ENCODE measurements at places on chromosomes 3 and 15. TPM values are rescaled to one million over a fixed set of nuclear protein-coding genes. Genes with fewer than 3 reads are reported as not detected.
A peak's percentile ranks its signal among the peaks of the same experiment; 100 is the strongest.

GRCh38 chr3:129598484-129598883 is 8.0 kb downstream of the PLXND1 start:
- DNase-seq, result no peak
- no peak overlapping the region for H3K4me3 ChIP-seq
- no peaks in the 10 kb centered on the region for H3K27me3 ChIP-seq
- H3K4me1 ChIP-seq, result peaks cover 37% of the 10 kb centered on the region
- peak overlapping the region; percentile 57 for H3K27ac ChIP-seq

DNA sequence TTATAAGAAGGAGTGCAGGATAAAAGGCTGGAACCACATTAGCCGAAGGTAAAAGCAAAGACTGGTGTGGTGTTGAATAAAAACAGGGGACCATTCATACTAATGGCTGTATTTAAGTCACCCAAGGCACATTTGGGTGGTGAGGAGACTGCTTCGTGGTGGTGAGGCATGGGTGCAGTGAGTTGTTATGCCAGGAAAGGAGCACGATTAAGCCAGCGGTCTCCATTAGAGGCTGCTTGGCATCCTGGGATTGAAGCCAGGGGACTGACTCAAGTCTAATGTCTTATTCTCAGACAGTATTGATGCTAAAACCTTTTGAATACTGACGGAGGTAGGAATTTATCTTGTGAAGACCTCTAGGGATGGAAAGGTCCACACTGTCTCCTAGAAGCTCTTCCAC is 21.9 kb downstream of the FEM1B start:
- no peak for DNase-seq
- peak overlapping the region; percentile 88 for H3K4me3 ChIP-seq
- H3K4me1 ChIP-seq, result peaks cover 17% of the 10 kb centered on the region
- H3K27ac ChIP-seq, result peak overlapping the region; percentile 95
- H3K36me3 ChIP-seq, result no peaks in the 10 kb centered on the region

DNA sequence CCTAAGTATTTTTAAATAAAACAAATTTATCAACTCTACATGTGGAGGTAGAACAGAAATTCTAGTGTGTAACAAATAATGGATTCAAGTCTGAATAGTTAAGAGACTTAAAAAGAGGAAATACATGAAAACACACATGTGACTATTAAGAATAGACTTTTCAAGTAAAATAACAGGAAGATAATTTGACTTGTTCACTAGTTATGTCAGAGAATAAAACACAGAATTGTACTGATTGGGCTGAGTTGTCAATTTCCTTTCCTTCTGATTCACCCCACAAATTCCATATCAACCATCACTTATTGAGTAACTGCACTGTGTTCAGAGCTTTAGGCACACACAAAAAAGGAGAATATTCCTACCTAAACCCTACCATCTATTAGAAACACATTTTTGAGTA is 557.2 kb downstream of the TUSC7 start:
- no peaks in the 10 kb centered on the region for H3K4me1 ChIP-seq
- no peaks in the 10 kb centered on the region for H3K36me3 ChIP-seq
- H3K27me3 ChIP-seq, result no peaks in the 10 kb centered on the region
- no peak overlapping the region for H3K4me3 ChIP-seq

DNA sequence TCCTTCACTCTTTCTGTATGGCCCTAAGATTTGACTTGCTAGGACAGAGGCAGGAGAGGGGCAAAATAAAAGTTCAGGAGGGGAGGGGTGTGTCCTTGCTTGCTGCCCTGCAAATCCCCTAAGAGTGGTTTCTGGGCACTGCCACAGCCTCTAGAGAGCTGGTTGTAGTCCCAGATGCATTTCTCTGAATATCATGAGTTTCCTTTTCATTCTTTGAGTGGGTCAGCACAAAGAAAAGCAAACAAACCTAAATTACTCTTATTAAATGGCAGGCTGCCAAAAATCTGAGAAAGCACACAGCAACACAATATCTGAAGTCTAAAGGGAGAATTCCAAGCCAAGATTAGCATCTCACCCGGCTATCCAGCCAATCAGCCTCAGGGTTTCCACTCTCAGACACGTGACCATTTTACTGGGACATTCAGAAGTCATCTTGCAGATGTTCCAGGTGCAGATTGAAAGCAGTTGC is 919.3 kb downstream of the TUSC7 start:
- H3K27ac ChIP-seq, result no peak overlapping the region
- no peak for DNase-seq
- no peaks in the 10 kb centered on the region for H3K4me1 ChIP-seq
- H3K27me3 ChIP-seq, result no peaks in the 10 kb centered on the region
- H3K4me3 ChIP-seq, result no peak overlapping the region
- no peaks in the 10 kb centered on the region for H3K36me3 ChIP-seq

DNA sequence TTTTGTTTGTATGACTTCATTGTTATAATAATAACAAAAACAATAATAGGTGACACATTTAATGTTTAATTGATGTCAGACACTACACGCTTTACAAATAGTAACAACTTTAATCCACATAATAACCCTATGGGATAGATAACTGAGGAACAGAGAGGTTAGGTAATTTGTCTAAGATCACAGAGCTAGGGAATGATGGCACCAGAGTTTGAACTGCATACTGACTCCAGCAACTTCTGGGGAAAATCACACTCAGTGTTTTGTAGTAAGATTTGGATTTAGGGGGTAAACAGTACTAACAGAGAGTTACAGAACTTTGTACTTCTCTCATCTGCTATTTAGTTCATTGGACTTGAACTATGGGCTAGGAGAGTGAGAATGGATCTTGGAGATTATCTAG is 66.0 kb downstream of the CMSS1 start:
- H3K4me1 ChIP-seq, result peaks cover 16% of the 10 kb centered on the region
- no peaks in the 10 kb centered on the region for H3K27me3 ChIP-seq
- no peaks in the 10 kb centered on the region for H3K36me3 ChIP-seq
- no peak overlapping the region for H3K27ac ChIP-seq

The ZNF660 gene
- total RNA-seq, result not detected
